Stimulated activated CD8-positive, alpha-beta memory T cell treated with anti-CD3 and anti-CD28 coated beads, Interleukin-2, amount 100 ng/mL, for 1 hour (primary cell): ENCODE measurements at places on chromosomes 1 and 21.

- no peak for DNase-seq
Measured at GRCh38 chr1:156276966-156277381, 5.7 kb downstream of the SMG5 start.

DNA sequence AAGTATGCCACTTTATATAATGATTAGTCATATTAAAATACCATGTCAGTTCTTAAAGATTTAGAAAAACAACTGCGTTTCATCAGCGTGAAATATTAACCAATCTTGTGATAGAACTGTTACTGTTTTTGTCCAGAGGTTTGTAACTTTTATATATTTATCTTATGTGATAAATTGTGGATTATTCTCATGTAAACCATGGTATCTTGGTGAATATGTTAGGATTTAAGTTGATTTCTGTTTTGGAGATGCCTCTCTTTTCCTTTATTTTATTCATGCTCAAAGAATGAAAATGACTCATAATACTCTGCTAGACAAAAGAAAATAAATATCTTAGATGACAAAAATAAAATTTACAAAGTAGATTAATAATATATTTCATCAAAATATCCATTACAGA, 88.4 kb downstream of the ADGRL4 start:
- no peak for DNase-seq

GRCh38 chr1:1132042-1132950, 16.4 kb upstream of the C1orf159 start:
- DNase-seq = no peak

- DNase-seq = no peak
Measured at GRCh38 chr1:102097451-102097850, 100.7 kb upstream of the OLFM3 start.

GRCh38 chr1:41357451-41358101, 3.7 kb upstream of the FOXO6 start:
- DNase-seq = no peak

DNA sequence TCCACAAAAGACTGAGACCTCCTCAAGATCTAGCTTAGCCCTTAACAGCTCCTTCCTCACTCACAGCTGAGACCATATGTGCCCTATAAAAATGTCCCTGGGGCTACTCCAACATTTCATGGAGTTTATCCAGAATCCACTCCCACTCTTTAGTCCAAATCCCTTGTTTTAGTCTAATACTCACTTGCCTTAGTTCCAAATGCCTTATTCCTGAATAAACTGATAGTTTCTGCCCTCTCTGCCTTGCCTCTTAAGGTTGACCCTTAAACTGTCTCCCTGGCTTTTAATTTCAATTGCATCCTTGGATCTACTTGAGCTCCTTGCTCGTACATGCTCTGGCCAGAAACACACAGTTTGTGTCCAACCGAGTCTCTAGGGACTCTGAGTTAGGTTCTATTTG, 47.3 kb upstream of the LYPLAL1 start:
- DNase-seq = no peak

GRCh38 chr1:164622068-164622845, 63.3 kb downstream of the PBX1 start:
- no peak for DNase-seq

DNA sequence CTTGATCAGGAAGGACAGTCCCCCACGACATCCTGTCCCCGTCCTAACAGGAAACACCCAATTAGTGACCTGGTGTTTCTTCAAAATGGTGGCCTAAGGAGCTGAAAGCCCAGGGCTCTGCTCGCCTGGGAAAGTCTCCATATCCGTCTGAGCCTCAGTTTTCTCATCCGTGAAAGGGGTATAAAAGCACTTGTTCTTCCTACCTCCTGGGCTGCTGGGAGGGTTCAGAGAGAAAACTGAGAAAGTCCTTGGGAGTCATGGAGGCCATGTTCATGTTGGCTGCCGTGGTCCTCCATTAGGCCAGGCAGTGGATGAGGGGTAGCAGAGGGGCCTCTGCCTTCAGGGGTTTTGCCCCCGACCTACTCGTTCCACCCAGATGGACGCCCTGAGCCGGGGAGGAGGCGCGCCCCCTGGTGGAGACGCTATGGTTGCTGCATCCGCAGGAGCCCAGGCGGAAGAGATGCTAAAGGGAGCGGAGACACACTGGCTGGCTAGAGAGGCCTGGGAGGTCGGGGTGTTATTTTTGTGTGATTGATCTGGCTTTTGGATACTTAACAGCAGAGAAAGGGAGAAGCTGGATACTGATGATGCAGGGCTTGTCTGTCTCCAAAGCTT, 113.5 kb downstream of the PRDM2 start:
- peak; percentile 19 for DNase-seq
